ENCODE measurements at places on chromosomes 1 and 21. TPM values are rescaled to one million over a fixed set of nuclear protein-coding genes. Genes with fewer than 3 reads are reported as not detected.

Gene XCL1
- not detected for total RNA-seq

GRCh38 chr1:158425027-158425426 is 1.0 kb downstream of the OR10K2 start:
- DNase-seq = no peak

DNA sequence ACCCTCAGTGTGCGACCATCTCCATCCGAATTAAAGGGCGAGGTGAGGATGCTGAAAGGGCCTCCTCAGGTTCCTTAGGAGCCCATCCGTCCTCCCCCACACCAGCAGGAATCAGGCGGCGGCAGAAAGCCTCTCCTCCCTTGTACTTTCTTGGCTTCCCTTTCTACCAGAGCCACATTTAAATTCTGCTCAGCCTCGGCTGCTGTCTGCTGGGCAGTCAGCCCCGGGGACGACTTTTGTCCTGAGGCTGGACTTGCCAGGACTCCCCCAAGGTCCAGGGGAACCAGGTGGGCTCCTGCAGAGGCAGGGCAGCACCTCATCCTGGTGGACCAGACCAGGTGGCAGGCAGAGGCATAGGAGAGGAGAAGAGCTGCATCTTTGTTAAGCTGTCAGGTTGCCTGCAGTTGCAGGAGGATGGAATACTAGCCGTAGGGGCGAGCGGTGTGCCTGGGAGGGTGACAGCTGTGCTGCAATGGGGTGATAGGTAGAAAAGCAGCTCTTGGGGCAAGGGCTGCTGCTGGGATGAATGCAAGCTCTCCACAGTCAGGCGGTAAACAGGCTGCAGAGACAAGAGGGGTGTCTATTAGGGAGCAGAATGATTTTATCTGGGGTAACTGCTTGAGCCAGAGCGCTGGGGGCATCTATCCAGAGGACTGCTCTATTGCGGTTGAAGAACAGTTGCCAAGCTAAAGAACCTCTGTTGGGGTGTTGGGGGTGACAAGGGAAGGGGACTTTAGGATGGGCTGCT is 46.2 kb upstream of the WASF2 start:
- peak; percentile 53 for DNase-seq

- no peak for DNase-seq
Observed at GRCh38 chr1:45221716-45222115, 15.3 kb upstream of the ZSWIM5 start.

Gene CYP4A11
- not detected for total RNA-seq

DNA sequence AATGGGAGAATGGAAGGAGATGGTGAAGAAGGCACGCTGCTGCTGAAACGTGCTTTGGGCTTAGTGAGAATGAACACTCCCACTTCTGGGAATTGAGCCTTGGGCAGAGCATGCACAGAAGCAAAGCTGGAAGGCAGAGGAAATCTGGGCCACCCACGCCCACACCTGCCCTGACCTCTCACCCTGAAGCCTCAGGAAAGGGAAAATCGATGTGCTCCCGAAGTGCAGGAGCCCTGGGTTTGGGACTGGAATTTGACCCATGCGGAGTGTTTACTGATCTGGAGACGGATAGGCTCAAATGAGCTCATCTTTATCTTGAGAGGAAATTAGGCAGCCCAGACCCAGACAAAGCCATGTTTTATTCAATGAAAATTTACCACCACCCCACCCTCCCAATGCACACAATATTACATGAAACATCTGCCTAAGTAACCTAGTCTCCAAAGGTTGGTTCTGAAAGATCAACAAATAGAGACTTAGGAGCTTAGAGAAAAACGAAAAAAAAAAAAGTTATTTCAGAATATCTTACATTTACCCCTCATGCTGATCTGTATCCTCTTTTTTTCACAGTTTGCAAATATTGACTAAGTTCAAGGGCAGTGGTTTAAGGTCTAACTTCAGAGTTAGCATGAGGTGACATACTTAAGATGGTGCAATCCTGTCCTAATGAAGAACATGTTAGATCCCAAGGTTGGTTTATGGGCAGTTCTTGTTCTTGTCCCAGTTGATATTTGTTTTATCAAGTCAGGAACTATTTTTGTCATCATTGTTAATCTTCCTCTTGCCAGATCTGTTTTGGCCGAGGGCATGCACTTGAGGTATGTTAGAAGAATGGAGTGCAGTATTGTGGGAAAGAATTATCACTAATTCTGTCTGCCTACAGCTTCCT is 63.0 kb downstream of the PROX1 start:
- DNase-seq = no peak

Gene ACOT11
- total RNA-seq = 33.8 TPM

Gene SLAMF6
- 1.6 TPM for total RNA-seq

Gene UFC1
- total RNA-seq = 68.3 TPM

- no peak for DNase-seq
Observed at GRCh38 chr1:42938645-42939615, 19.7 kb downstream of the SLC2A1 start.

GRCh38 chr1:175514387-175514953 is 228.9 kb downstream of the TNR start:
- DNase-seq = no peak

DNA sequence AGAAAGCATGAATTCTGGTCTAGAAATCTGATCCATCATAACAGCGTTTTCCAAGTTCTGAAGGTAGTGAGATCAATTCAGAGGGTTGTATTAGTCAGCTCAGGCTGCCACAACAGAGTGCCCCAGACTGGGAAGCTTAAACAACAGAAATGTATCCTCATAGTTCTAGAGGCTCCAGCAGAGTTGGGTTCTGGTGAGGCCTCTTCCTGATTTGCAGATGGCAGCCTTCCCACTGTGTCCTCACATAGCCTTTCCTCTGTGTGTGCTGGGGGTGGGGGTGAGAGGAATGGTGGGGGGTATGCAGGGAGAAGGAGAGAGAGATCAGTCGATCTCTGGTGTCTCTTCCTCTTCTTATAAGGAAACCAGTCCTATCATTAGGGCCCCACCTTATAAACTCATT is 15.1 kb downstream of the ZBTB8B start:
- no peak for DNase-seq

Gene AGBL4
- 5.8 TPM for total RNA-seq

- DNase-seq = no peak
Observed at GRCh38 chr1:17944646-17945045, 163.0 kb upstream of the IGSF21 start.

DNA sequence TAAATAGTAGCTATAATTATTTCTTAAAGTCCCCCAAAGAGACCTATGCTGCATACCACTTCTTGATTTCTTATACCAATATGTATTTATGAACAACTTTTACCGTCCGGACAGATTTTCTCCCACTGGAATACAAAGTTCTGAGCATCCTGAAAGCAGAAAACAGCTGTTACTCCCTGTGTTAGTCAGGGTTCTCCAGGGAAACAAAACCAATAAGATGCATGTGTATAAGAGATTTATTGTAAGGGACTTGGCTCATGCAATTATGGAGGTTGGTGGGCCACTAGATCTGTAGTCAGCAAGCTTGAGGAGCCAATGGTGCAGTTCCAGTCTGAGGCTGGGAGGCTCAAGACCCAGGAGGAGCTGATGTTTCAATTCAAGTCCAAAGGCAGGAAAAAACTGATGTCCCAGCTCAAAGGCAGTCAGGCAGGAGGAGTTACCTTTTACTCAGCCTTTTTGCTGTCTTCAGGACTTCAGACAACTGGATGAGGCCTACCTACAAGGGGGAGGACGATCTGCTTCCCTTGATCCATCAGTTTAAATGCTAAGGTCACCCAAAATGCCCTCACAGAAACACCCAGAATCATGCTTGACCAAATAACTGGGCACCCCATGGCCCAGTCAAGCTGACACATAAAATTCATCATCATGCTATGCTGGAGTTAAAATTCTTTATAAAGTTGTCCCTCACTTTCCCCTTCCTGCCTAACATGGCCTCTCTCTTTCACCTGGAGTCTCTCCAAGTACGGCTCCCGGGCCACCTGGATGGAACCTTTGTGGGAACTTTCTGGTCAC is 24.3 kb upstream of the ATF3 start:
- DNase-seq = no peak

GRCh38 chr1:206082831-206083695 is 30.1 kb downstream of the RHEX start:
- no peak for DNase-seq

DNA sequence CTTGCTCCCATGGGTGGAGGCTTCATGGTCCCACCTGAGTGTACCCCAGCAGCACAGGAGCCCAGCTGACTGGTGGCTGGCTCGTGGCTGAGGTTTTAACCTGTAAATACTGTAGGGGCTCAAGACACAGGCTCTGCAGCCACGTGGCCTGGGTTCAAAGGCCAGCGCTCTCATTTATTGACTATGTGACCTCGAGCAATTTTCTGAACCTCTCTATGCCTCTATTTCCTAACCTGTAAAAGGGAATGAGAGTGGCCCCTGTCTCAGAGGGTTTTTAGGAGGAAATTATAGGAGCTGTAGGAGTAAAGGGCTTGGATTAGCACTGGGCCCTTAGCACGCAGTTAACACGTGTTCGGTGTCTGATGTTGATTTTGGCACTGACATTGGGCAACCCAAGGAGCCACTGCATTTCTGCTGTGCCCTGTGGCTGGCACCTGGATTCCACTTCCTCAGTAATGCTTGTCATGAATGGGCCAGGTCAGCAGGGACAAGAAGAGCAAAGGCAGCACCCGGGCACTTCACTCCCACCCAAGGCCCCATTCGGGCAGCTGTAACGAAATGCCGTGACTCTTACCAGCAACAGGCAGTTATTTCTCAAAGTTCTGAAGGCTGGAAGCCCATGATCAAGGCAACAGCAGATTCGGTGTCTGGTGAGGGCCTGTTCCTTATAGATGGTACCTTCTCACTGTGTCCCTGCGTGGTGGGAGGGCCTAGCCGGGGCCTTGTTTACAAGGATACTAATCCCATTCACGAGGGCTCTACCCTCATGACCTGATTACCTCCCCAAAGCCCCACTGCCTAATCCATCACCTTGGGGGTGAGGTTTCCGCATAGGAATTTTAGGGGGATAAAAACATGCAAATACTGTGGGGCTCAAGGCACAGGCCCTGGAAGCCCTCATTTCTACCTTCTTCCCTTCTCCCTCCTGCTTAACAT is 25.2 kb downstream of the ARHGEF10L start:
- DNase-seq = no peak

- DNase-seq = no peak
Observed at GRCh38 chr1:39659110-39659509, 12.8 kb downstream of the NT5C1A start.

DNA sequence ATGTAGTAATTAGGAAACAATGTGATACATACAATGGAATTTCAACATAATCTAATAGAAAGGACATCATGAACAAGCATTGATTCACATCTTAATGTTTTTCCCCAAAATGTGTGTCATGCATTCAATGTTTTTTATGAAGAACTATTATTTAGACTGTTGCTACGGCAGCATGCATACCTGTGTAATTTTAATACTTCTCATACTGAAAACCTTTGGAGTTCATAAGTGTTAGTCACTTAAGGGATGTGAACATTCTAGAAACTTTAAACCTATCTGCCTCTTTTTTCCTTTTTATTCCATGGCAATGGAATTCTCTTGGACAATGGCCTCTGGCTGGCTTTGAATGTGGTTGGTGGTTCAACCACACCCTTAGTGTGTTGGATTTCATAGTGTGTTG is 48.6 kb downstream of the TMPRSS15 start:
- no peak for DNase-seq

DNA sequence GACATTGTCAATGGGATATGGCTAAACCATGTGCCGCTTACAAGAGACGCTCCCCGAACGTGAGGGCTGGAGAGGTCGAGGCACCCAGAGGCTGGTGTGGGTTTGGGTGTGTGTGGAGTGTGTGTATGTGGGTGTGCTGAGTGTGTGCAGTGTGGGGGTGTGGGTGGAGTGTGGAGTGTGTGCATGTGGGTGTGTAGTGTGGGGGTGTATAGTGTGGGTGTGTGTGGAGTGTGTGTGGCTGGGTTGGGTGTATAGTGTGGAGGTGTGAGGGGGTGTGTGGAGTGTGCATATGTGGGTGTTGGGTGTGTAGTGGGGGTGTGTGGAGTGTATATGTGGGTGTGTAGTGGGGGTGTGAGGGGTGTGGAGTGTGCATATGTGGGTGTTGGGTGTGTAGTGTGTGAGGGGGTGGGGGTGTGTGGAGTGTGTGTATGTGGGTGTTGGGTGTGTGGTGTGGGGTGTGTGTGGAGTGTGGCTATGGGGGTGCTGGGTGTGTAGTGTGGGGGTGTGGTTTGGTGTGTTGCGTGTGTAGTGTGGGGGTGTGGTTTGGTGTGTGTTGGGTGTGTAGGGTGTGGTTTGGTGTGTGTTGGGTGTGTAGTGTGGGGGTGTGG is 42.2 kb downstream of the SLC19A1 start:
- no peak for DNase-seq

GRCh38 chr1:184930645-184931044 is 43.7 kb downstream of the NIBAN1 start:
- DNase-seq = no peak

DNA sequence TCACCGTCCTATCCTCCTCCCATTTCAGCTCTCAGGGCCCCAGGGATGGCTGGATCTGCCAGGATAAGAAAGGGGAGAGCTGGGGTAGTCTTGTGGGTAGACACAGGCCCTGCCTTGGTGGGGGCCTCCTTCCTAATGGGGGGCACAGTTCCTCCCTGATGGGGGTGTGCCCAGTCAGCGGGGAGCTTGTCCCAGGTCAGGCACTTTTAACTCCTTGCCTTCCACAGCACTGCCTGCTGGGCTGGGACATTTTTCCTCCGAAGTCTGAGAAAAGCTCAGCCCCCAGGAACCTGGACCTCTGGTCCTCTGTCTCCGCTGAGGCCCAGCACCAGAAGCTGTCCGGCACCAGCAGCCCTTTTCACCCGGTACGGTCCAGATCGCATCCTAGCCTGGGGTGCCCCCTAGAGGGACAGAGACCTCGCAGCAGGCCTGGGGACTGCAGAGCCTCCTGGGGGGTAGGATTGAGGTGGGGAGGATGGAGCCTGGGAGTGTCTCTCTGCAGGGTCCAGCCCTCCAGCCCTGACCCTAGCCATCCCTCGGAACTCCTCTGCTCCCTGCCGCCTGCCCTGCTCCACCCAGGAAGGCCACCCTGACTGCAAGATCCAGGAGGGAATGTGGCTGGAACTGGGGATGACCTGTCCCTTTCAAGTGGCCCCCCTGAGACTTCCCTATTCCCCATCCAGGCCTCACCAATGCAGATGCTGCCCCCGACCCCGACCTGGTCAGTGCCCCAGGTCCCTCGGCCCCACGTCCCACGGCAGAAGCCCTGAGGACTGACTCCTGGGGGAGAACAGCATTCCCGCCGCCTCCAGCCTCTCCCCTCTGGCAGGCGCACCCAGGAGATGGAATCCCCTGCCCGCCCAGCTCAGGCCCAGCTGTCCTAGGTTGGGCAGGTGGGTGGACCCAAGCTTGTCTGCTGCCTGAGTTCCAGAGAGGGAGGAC is 12.0 kb downstream of the MIIP start:
- peak; percentile 74 for DNase-seq

DNA sequence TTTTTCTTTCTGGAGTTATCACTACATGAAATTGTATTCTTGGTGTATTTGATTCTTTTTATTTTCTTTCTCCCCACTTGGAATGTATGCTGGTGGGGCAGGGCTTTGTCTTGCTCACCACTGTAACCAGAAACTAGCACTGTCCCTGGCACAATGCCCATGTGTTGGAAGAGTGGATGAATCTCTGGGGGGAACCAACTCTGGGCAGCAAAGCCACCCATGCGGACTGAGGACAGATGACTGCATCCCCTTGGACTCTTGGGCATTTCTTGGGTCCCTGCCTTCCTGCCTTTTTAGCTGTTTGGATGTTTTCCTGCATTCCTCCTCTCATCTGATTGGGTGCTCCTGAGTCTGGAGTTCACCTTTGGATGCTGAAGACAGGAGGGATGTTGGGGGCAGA is 6.1 kb downstream of the CYP4B1 start:
- DNase-seq = no peak

GRCh38 chr1:186996816-186997215 is 168.1 kb downstream of the PLA2G4A start:
- DNase-seq = no peak

Measured in testis (tissue), 5 donors.